ENCODE measurements at places on chromosomes 6 and 20.

DNA sequence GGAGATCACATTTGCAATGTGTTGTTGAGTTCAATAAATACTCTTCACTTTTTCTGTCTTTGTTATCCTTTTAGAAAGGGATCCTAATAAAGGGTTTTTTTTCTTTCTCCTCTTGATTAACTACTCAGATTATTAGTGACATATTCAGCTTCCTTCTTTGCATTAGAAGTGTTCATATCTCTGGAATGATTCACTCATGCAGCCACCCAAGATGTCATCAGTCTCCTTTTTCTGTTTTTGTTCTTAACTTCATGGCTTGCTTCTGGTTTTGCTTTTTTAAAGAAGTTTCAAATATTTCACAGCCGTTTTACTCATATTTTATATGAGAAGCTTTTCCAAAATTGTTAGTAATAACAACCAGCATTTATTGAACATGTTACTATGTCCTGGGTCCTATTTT lies 187.6 kb downstream of the TMEM242 start:
- H3K27ac ChIP-seq: no peak overlapping the region
- no peaks in the 10 kb centered on the region for H3K4me1 ChIP-seq
- no peak for DNase-seq
- no peak overlapping the region for H3K4me3 ChIP-seq

GRCh38 chr6:13729891-13730290 lies 18.3 kb upstream of the RANBP9 start:
- H3K27me3 ChIP-seq: no peaks in the 10 kb centered on the region
- H3K27ac ChIP-seq: no peak overlapping the region
- no peak for DNase-seq
- H3K4me3 ChIP-seq: no peak overlapping the region
- H3K36me3 ChIP-seq: no peaks in the 10 kb centered on the region

DNA sequence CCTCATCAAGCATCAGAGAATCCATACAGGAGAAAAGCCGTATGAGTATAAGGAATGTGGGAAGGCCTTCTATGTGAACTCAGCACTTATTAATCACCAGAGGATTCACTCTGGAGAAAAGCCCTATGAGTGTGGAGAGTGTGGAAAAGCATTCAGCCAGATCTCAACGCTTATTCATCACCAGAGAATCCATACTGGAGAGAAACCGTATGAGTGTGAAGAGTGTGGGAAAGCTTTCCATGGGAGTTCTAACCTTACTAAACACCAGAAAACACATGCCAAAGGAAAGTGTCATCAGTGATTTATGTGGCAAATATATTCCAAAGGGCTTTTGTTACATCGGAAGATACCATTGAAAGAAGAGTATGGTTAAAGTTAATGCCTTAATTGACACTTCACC lies 25.4 kb downstream of the ZKSCAN8 start:
- peaks cover 2% of the 10 kb centered on the region for H3K4me1 ChIP-seq
- no peaks in the 10 kb centered on the region for H3K27me3 ChIP-seq
- H3K27ac ChIP-seq: no peak overlapping the region
- H3K36me3 ChIP-seq: no peaks in the 10 kb centered on the region
- no peak overlapping the region for H3K4me3 ChIP-seq

DNA sequence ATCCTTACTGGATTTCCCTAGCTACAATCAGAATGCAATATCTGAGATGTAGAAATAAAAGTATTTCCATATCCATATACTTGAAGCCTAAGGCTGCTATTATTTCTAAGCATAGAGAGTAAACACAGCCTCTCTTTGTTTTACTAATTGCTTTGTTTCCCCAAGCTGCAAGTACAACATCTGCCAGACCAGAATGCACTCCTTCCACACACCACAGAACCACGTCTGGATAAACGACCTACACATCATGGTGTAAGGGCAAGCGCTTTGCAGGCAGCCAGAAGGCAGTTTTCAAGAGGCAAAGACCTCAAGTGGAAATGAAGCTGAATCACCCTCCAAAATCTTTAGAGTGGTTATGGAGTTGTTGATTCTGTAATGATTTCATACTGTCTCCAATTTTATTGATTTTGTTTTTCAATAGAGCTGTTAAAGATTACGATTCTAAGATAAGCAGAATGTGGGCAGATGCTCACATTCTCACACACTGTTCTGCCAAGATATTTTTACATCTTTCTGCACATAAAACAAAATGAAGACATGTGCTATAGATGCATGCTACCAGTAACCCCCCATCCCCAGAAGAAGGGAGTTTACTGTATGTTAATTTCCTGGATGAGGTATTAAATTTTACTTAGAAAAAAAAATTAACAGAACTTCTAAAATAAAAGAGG lies 88.8 kb downstream of the THEMIS start:
- H3K36me3 ChIP-seq: no peaks in the 10 kb centered on the region
- no peaks in the 10 kb centered on the region for H3K27me3 ChIP-seq
- no peak overlapping the region for H3K27ac ChIP-seq
- no peak overlapping the region for H3K4me3 ChIP-seq
- H3K4me1 ChIP-seq: no peaks in the 10 kb centered on the region

- no peak overlapping the region for H3K27ac ChIP-seq
- no peaks in the 10 kb centered on the region for H3K27me3 ChIP-seq
- DNase-seq: no peak
- H3K4me1 ChIP-seq: no peaks in the 10 kb centered on the region
- no peaks in the 10 kb centered on the region for H3K36me3 ChIP-seq
Observed at GRCh38 chr6:26254724-26255123, 110.3 kb upstream of the BTN3A2 start.

DNA sequence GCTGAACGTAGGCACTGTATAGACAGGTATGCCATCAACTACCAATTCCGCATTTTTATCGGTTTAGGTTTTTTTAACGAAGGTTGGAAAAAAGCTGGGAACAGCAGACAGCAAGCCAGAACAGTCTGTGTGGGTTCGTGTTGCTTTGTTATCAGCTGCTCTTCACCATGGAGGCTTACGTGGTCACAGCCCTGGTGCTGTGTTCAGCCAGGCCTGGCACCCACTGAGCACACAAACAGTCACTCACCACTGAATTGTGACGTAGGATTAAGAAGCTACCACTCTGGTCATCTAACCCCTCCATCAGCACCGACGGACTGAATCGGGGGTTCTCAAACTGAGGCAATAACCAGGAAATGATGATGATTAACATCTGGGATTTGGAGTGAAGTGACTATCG lies 13.2 kb downstream of the FAM210B start:
- H3K4me3 ChIP-seq: no peak overlapping the region
- H3K27ac ChIP-seq: no peak overlapping the region
- no peaks in the 10 kb centered on the region for H3K4me1 ChIP-seq
- no peaks in the 10 kb centered on the region for H3K27me3 ChIP-seq

DNA sequence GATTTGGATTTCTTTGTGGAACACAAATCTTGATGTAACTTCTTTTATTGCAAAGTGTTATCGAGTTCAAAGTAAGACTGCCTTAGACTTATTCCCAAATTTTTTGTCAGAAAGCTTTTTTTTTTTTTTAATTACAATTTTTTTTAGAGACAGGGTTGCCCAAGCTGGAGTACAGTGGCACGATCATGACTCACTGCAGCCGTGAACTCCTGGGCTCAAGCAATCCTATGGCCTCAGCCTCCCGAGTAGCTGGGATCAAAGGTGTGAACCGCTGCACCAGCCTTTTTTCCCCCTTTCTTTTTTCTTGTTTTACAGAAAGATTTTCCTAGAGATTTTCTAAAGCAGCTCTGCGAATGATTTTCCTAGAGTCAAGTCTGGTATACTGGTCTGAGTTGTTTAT lies 2.8 kb downstream of the RIOK1 start:
- no peak overlapping the region for H3K27ac ChIP-seq
- peaks cover 37% of the 10 kb centered on the region for H3K4me1 ChIP-seq
- no peaks in the 10 kb centered on the region for H3K27me3 ChIP-seq

DNA sequence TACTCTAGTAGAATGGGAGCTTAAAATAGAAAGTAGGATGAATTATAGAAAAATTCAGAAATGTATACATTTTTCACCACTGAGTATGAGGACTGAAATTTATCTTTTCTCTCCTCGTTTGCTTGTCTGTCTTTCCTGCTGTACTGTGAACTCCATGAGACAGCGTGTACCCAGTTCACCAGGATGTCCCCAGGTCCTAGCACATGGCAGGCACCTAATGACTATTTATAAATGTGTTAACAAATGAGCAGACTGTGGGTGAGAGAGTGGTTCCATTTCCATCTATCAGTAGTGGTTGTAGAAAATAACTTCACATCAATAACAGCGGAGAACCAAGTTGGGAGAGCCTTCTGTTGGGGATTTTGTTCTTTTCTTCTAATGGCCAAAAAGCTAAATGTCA lies 106.3 kb downstream of the NUS1 start:
- H3K4me3 ChIP-seq: no peak overlapping the region
- H3K36me3 ChIP-seq: no peaks in the 10 kb centered on the region
- no peak overlapping the region for H3K27ac ChIP-seq
- no peak for DNase-seq
- H3K27me3 ChIP-seq: no peaks in the 10 kb centered on the region
- H3K4me1 ChIP-seq: no peaks in the 10 kb centered on the region

GRCh38 chr6:15476631-15477380 lies 186.0 kb downstream of the DTNBP1 start:
- peaks cover 29% of the 10 kb centered on the region for H3K4me1 ChIP-seq
- no peaks in the 10 kb centered on the region for H3K27me3 ChIP-seq
- H3K27ac ChIP-seq: peak overlapping the region; percentile 45
- no peaks in the 10 kb centered on the region for H3K36me3 ChIP-seq

GRCh38 chr6:142462260-142462659 lies 160.5 kb downstream of the ADGRG6 start:
- H3K36me3 ChIP-seq: no peaks in the 10 kb centered on the region
- H3K4me1 ChIP-seq: no peaks in the 10 kb centered on the region
- no peak overlapping the region for H3K27ac ChIP-seq
- DNase-seq: no peak
- H3K4me3 ChIP-seq: no peak overlapping the region

- no peaks in the 10 kb centered on the region for H3K36me3 ChIP-seq
- no peak overlapping the region for H3K27ac ChIP-seq
- no peaks in the 10 kb centered on the region for H3K4me1 ChIP-seq
- no peaks in the 10 kb centered on the region for H3K27me3 ChIP-seq
- DNase-seq: no peak
Observed at GRCh38 chr6:150403458-150404246, 34.8 kb downstream of the IYD start.

DNA sequence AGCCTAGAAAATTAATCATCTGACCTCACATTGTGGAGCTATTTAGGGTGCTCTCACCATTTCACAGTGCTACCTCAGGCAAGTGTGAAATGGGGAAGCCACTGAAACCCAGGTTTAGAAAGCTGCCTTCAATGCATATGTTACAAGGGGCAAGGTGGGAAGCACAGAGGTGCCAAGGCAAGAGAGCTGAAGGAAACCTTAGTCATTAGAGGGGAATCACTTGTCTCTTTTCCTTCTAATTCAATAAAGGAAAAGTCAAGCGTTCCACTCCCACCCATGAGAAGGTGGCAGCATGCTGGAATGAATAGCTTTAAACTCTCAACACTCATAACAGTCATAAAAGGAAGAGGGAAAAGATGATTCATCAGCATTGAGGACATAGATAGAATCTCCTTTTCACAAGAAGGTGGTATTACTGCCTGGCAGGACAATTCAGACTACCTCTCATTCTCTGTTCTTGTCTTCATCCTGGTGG lies 251.9 kb upstream of the IRAK1BP1 start:
- H3K36me3 ChIP-seq: no peaks in the 10 kb centered on the region
- no peaks in the 10 kb centered on the region for H3K4me1 ChIP-seq
- no peak overlapping the region for H3K4me3 ChIP-seq
- no peak overlapping the region for H3K27ac ChIP-seq
- H3K27me3 ChIP-seq: no peaks in the 10 kb centered on the region
- no peak for DNase-seq

- no peaks in the 10 kb centered on the region for H3K36me3 ChIP-seq
- DNase-seq: no peak
- H3K4me1 ChIP-seq: no peaks in the 10 kb centered on the region
- H3K27ac ChIP-seq: no peak overlapping the region
- no peaks in the 10 kb centered on the region for H3K27me3 ChIP-seq
Observed at GRCh38 chr6:44606504-44606903, 219.0 kb downstream of the CDC5L start.

DNA sequence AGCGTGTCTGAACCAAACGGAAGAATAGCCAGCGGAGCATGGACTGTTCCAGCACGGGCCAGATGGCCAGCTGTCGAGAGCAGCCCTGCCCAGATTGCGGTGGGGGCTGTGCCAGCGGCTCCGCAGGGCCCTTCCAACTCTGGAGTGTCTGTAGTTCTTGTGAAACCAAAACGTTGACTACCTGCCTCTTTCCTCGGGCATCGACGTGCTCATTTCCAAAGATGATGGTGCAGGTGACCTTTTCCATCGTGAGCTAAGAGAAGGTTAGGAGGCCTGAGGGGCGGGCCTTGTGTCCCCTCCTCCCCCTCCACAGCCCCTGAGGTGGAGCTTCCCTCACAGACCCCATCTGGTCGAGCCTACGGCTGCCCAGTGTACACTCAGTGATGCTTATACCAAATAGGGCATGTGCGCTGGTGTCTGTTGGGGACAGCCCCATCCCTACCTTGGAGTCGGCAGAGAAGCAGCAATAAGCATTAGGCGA lies 12.9 kb upstream of the C20orf144 start:
- no peak overlapping the region for H3K4me3 ChIP-seq
- no peak overlapping the region for H3K27ac ChIP-seq
- no peaks in the 10 kb centered on the region for H3K27me3 ChIP-seq
- H3K4me1 ChIP-seq: peaks cover 14% of the 10 kb centered on the region
- H3K36me3 ChIP-seq: peaks cover 15% of the 10 kb centered on the region
- DNase-seq: no peak

DNA sequence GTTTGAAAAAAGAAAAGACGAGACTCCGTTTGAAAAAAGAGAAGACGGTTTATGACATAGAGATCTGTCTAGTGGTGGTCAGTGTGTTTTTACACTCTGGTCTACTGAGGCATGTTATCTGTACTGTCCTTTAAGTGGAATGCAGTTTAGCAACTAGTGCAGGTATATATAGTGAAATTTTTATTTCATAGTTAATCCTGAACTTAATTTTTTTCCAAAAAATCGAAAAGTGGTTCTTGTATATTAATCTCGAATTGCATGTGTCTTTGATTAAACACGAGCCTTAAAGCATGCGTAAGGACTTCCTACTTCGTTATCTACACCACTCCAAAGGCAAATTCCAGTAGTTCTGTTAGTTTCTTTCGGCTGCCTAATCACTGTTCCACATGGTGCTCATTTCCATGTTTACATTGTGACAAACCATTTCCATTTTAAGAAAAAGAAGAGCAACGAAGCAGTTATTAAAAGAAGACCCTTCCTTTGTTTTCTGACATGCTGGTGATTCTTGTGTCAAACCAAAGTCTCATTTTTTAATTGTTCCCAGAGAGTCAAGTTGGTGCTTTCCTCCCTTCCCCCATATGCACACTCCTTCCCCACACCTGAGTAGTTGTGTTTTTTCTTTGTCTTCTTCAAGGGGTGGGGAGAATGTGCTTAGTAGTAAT lies 2.3 kb downstream of the SNX9 start:
- H3K36me3 ChIP-seq: no peaks in the 10 kb centered on the region
- peaks cover 17% of the 10 kb centered on the region for H3K4me1 ChIP-seq
- H3K4me3 ChIP-seq: no peak overlapping the region
- no peak overlapping the region for H3K27ac ChIP-seq
